ENCODE measurements at places on chromosomes 16 and 17.

GRCh38 chr17:9132944-9133610 is 111.8 kb downstream of the NTN1 start:
- H3K27ac ChIP-seq = no peak overlapping the region
- no peak overlapping the region for H3K4me3 ChIP-seq
- no peaks in the 10 kb centered on the region for H3K27me3 ChIP-seq
- no peak for DNase-seq

DNA sequence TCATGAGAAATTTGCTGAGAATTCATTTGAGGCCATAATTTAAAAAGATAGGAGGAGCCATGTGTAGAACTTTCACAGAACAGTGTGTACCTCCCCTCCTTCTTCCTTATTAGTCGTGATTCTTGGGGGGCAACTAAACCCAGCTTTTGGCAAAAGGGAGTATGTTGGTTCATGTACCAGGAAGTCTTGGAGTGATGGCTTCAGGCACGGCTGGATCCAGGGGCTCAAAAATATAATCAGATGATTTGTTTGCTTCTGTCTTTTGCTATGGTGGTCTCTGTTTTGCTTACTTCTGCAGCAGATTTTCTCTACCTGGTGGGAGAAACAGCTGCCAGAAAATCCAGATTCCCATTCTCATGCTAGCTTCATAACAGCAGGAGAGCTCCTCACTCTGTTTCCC is 629.9 kb downstream of the MAF start:
- H3K4me1 ChIP-seq = no peaks in the 10 kb centered on the region
- H3K27me3 ChIP-seq = no peaks in the 10 kb centered on the region
- H3K27ac ChIP-seq = no peak overlapping the region
- no peak overlapping the region for H3K4me3 ChIP-seq
- DNase-seq = no peak

GRCh38 chr16:67884684-67885083 is at the start of gene NRN1L:
TSS of gene NRN1L (plus strand) at chr16:67884885. CDS start at chr16:67884904, 19 bp downstream.
- no peak within 1 kb of the TSS for H3K4me3 ChIP-seq
- H3K4me1 ChIP-seq = no peaks in the 10 kb centered on the region
- DNase-seq = no peak
- peak within 1 kb of the TSS; percentile 11 for H3K27ac ChIP-seq

DNA sequence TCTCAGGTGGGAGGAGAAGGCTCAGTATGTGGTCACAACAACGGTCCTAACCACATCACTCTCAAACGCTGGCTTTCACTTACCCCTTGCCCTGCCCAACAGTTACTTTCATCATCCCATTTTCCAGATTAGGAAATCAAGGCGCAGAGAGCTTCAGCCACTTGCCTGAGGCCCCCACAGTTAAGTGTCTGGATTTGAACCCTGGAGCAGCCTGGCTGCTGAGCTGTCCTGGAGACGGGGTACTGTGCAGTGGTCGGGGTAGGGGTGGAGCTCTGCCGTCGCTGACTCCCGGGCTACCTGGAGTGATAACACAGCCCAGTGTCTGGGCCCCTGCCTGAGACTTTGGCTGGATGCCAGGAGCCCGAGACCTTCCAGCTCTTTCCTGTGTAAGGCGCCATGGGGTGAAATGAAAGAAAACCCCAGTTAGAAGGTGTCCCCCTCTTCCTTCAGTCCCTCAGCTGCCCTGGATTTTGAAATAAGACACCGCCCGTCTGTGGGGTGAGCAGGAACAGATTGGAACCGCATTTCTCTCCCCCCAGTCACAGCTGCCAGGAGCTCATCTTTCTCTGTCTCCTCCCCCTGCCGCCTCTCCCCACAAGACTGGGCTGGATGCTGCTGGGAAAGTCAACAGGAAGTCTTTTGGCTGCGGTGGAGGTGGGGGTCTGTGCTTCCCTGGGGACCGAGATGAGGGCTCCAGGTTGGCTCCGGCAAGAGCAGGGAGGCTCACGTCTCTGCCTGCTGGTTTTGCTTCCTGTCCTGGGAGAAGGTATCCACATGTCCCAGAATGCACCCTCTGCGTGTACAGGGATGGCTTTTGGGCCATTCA is 280.2 kb downstream of the SEC14L1 start:
- H3K4me3 ChIP-seq = peak overlapping the region; percentile 53
- H3K27me3 ChIP-seq = no peaks in the 10 kb centered on the region
- H3K36me3 ChIP-seq = peaks cover 27% of the 10 kb centered on the region
- peaks cover 57% of the 10 kb centered on the region for H3K4me1 ChIP-seq
- DNase-seq = no peak
- no peak overlapping the region for H3K27ac ChIP-seq

DNA sequence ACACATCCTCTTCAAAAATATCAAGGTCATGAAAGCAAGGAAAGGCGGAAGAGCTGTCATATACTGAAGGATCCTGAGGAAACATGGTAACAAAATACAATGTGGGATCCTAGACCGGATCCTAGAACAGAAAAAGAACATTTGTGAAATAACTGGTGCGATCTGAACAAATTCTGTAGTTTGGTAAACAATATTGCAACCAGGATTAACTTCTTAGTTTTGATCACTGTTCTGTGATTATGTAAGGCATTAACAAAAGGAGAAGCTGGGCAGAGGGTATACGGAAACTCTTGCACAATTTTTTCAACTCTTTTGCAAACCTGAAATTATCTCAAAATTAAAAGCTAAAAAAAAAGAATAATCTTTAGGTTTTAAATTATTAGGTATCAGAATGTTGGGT is 109.7 kb downstream of the TRIM37 start:
- no peaks in the 10 kb centered on the region for H3K36me3 ChIP-seq
- peaks cover 68% of the 10 kb centered on the region for H3K4me1 ChIP-seq
- H3K27ac ChIP-seq = peak overlapping the region; percentile 89
- peak overlapping the region; percentile 64 for H3K4me3 ChIP-seq

GRCh38 chr16:14042706-14043105 is 28.4 kb upstream of the MRTFB start:
- H3K36me3 ChIP-seq = no peaks in the 10 kb centered on the region
- H3K27ac ChIP-seq = no peak overlapping the region
- no peaks in the 10 kb centered on the region for H3K4me1 ChIP-seq

DNA sequence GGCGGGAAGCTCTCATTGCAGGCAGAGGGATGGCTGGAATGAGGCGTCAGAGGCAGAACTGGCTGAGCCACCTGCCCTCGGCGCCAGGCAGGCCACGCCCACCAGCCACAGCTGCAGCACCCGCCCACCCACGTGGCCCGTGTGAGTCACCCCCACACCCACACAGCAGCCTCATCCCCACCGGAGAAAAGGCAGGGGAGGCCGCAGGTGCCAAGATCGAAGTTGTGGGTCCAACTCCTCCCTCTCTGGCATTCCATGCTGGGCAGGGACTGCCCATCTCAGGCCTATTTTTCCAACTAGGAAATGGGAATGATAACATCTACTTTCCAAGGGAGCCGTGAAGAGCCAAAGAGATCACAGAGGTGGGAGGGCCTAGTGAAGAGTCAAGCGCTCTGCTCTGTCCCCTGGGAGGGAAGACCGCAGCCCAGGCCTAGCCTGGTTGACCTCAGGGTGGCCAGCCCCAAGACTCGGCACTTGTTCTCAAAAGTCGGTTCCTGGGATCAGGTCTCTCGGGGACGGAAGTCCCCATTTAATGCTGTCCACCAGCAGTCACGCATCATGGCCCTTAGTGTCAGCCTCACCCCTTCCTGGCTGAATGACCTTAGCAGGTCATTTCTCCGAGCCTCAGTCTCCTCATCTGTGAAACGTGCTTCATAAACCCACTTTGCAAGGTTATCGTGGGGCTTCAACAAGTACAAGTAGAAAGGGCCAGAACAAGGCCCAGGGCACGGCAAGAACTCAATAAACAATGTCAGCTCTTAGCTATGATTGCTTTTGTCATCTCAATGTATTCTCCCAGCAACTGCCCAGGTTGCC is at the start of gene TRPV3:
Gene TRPV3 (minus strand): TSS at position 45 of the 816 bp plus-strand sequence. CDS start 2,962 bp downstream, outside the sequence.
- DNase-seq = no peak
- no peak within 1 kb of the TSS for H3K27ac ChIP-seq
- no peaks in the 10 kb centered on the region for H3K36me3 ChIP-seq
- H3K4me1 ChIP-seq = no peaks in the 10 kb centered on the region
- H3K4me3 ChIP-seq = no peak within 1 kb of the TSS
- H3K27me3 ChIP-seq = no peaks in the 10 kb centered on the region

DNA sequence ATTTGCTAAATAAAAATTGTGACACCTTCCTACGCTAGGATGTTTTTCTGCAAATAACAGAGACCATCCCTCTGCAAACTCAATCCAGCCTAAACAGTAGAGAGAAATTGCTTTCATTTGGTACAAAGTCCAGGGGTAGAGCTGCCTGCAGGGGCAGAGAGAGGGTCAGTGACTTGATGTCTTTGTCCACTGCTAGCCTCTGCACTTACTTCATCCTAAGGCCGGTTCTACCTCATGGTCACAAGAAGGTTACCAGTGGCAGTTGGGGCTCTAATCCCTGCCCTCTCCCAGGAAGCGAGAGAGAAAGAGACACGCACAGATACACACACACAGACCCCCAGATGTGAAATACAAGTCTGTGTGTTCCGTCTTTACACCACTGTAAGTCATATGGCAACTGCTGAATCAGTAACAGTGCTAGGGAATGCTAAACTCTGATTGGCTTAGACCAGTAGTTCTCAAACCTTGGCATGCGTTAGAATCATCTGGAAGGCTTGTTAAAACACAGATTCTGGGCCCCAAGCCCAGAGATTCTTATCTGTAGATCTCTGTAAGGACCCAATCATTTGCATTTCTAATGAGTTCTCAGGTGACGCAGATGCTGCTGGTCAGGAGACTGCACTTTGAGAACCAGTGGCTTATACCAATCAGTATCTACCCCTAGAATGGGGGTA is 13.1 kb upstream of the LPCAT2 start:
- no peak overlapping the region for H3K4me3 ChIP-seq
- no peak for DNase-seq
- H3K36me3 ChIP-seq = no peaks in the 10 kb centered on the region
- H3K27me3 ChIP-seq = peaks cover 3% of the 10 kb centered on the region

DNA sequence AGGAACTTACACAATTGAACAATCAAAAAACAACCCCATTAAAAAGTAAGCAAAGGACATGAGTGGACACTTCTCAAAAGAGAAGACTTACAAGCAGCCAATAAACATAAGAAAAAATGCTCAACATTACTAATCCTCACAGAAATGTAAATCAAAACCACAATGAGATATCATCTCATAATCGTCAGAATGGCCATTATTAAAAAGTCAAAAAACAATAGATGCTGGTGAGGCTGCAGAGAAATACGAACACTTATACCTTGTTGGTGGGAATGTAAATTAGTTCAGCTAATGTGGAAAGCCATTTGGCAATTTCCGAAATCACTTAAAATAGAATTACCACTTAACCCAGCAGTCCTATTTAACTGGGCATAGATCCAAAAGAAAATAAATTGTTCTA is 301.9 kb upstream of the KCNJ16 start:
- no peaks in the 10 kb centered on the region for H3K4me1 ChIP-seq
- no peak overlapping the region for H3K27ac ChIP-seq
- no peak for DNase-seq
- no peaks in the 10 kb centered on the region for H3K27me3 ChIP-seq

DNA sequence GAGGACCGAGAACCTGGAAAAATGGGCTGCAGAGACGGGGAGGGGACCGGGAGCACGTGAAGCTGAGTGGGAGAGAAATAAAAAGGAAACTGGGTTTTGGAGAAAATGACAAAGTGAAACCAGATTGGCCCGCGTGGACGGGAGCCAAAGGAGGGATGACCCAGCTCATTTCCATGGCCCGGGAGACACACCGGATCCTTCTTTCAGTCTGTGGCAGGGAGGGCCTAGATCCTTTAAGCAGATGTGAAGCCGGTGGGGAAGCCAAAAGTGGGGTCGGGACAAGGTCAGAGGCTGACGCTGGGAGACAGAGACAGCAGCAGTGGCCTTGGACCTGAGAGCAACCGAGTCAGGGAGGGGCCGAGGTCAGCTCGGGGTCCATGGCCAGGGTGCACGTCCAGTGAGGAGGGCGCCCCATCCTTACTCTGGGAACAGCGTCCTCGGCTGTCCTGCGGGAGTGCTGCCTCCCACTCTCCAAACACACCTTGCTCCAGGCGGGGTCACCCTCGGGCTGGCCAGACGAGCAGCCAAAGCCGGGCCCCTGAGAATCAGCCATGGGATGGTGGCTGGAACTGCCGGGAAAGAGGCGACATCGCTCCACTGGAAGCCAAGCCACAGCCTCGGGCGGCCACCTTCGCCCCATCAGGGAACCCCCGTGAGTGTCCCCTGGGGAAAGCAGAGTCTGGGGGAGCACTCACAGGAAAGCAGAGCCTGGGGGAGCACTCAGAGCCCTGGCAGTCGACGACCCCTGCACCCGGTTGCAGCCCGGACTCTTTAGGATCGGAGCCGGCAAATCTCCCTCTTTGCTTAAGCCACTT is 17.3 kb downstream of the CA5A start:
- no peaks in the 10 kb centered on the region for H3K36me3 ChIP-seq
- no peaks in the 10 kb centered on the region for H3K27me3 ChIP-seq
- H3K27ac ChIP-seq = no peak overlapping the region
- DNase-seq = no peak
- H3K4me1 ChIP-seq = peaks cover 7% of the 10 kb centered on the region

- no peak overlapping the region for H3K4me3 ChIP-seq
- H3K27ac ChIP-seq = peak overlapping the region; percentile 59
- H3K4me1 ChIP-seq = peaks cover 24% of the 10 kb centered on the region
- H3K27me3 ChIP-seq = no peaks in the 10 kb centered on the region
These were observed 19.4 kb downstream of the PSME3IP1 start for GRCh38 chr16:57166451-57166850.

DNA sequence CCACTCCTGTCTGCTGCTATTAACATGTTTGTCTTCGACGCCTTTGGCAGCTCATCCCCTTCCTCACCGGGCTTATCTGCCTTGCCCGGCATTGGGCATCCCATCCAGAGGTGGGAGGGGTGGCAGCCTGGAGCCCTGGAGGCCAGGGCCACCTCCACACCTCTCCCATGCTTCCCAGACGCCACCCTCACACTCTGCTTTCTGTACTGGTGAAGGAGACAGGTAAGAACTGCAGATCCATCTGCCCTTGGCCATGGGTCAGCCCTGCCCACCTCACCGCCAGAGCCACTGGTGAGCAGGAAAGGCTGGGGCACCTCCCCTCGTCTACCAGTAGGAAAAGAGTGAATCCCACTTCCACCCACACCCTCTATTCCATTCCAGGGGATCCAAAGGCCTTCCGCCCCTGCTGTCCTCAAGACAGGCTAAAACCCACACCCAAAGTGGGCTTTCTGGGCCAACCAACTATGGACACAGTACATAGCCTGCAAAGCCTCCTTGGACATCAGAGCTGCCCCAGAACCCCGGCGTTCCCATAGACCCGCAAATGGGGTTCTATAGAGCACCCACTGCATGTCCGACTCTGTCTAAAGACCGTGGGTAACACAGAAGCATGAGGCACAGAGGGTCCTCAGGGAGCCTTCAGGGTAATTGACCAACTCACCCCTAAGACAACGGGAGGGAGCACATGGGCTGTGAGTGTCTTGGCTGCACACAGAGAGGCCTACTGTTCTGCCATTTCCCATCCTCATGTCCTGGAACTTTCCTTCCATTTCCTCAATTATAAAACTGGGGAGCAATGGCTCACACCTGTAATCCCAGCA is 23.4 kb upstream of the RBFOX3 start:
- no peak overlapping the region for H3K27ac ChIP-seq
- H3K36me3 ChIP-seq = no peaks in the 10 kb centered on the region
- peaks cover 3% of the 10 kb centered on the region for H3K27me3 ChIP-seq

- no peak overlapping the region for H3K4me3 ChIP-seq
- no peak for DNase-seq
- H3K27me3 ChIP-seq = no peaks in the 10 kb centered on the region
- peaks cover 8% of the 10 kb centered on the region for H3K4me1 ChIP-seq
- H3K27ac ChIP-seq = no peak overlapping the region
These were observed 411 bp downstream of the GGT6 start for GRCh38 chr17:4559966-4560365.

All from CD14-positive monocyte (primary cell).